NCI-H526 treated with DMSO at 0.1 percent for 48 hours (cell line): ENCODE measurements at places on chromosomes 3 and 15.

GRCh38 chr15:89112341-89112971, 24.2 kb downstream of the ABHD2 start:
- no peak for DNase-seq

DNA sequence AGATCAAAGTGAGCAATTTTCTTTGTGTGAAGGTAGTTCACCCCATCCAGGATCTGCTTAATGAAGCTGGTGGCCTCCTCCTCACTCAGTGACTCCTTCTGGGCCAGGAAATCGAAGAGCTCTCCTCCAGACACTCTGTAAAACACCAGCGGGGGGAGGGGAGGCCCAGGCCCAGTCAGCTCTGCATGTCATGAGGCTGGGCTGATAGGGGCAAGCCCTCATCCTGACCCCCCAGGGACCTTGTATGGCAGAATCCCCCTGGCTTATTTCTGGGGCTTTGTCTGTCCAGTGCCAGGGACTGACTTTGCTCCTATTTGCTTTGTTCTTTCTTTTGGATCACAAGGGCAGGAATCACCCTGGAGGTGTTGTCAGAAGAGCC, 74.9 kb downstream of the DAPK2 start:
- DNase-seq: no peak

DNA sequence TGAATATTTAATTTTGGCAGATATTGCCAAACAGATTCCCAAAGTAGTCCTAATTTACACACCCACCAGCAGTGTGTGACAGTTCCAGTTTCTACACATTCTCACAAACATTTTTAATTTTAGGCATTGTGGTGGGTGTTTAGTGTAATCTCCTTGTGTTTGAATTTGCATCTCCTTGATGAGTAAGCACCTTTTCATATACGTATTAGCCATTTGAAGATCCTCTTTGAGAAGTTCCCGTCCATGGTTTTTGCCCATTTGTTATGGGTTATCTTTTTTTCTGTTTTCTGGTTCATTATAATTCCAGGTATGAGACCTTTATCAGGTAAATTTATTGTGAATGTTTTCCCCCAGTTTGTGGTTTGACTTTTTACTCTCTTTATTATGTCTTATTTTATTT, 2.3 kb upstream of the TM4SF19 start:
- no peak for DNase-seq

- peak; percentile 7 for DNase-seq
These were observed 15.3 kb upstream of the EBLN2 start for GRCh38 chr3:73046195-73046594.

DNA sequence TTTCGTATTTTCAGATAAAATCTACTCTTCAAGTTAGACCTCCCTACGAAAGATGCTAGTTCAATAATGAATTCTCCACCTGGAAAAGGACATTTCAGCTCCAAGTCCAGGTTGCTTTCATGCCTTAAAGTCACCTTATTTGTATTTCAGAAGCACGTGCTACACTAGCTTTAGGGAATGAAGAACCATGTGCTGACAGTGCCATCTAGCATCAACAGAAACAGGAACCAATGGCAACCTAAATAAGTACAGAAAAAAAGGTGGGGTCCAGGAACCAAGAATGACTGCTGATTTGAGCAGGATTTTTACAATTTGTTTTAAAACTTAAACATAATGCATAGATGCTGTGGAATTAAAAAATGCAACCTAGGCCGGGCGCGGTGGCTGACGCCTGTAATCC, 77.6 kb upstream of the SNRPN start:
- no peak for DNase-seq

- peak; percentile 86 for DNase-seq
These were observed 21.1 kb upstream of the CDCP1 start for GRCh38 chr3:45167011-45167911.

- no peak for DNase-seq
These were observed 99.2 kb upstream of the TRPM1 start for GRCh38 chr15:31200735-31201151.

DNA sequence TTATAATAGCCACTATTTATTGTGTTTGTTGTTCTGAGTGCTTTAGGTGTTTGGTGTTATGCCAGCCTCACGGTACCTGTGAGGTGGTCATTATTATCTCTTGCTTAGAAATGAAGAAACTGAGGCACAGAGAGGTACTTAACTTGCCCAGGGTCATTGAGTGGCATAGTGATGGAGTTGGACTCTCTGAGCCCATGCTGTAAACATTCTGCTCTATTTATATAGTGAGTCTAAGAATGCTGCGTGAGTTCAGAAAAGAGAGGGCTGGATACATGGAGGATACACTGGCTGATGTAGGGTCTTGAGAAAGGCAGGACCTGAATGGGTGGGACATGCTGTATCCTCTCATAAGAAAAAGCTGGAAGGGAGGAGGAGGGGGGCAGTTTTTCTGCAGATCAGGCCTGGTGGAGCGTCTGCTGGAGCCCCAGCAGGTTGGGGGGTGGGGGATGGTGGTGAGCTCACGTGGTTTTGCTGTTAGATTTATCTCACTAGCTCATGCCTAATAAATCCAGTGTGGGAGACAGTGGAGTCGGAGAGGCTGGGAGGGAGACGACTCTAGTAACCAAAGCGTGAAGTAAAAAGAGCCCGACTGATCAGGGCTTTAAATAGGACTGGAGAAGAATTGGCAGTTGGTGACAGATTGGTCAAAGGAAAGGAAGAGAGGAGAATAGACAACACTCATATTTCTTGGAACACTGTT, 16.0 kb downstream of the MED12L start:
- DNase-seq: peak; percentile 32

DNA sequence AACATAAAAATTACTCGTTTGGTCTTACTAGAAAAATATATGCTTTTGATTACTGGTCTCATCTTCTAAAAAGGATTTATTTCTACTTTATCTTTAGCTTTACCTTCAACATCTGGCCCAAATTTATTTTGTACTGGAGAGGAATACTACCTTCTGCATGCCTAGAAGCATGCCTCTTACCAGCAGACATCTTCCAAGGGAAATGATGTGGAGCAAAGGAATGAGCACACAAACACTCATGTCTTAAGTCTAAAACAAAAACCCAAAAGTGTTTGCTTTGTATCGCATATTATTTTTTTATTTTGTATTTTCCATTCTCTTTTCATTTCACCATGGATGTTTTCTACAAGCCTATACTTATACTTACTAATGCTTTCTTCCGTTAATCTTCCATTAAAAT, 304.6 kb upstream of the KCNMB2 start:
- no peak for DNase-seq

GRCh38 chr3:96970211-96970610, 155.8 kb downstream of the EPHA6 start:
- DNase-seq: no peak

DNA sequence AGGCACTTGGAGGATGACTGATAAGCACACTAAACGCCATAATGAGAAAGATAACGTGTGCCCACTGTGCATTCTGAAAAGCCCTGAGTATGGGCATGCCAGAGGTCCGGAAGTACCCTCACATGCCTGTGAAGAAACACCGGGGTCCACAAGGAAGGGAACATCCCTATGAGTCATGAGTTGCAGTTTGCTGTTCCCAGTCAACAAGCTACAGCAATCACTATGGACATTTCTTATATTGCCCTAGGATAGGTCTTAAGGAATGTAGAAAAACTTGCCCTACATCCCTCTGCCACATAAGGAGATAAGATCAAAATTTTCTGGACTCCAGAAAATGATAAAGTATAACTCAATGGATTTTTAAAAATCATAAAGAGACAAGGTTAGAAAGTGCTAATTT, 9.9 kb downstream of the MB21D2 start:
- DNase-seq: no peak

DNA sequence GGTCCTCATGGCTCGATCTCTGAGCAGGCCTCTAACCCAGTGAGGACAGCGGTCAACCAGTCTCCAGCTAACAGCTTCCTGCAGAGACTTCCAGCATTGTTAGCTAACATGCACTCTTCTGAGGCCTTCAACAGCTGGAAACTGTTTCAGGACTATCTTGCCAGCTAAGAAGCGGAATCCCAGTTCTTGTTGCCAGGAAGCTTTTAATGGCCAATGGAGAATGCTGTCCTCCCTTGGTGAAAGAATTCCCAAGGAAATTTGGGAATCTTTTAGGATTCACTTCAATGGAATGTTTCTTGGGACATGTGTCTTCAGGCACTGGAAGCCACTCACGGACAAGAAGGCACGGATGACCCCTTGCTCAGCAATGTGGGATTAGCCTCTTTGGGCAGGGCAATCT, 91.7 kb downstream of the CEMIP start:
- DNase-seq: no peak

DNA sequence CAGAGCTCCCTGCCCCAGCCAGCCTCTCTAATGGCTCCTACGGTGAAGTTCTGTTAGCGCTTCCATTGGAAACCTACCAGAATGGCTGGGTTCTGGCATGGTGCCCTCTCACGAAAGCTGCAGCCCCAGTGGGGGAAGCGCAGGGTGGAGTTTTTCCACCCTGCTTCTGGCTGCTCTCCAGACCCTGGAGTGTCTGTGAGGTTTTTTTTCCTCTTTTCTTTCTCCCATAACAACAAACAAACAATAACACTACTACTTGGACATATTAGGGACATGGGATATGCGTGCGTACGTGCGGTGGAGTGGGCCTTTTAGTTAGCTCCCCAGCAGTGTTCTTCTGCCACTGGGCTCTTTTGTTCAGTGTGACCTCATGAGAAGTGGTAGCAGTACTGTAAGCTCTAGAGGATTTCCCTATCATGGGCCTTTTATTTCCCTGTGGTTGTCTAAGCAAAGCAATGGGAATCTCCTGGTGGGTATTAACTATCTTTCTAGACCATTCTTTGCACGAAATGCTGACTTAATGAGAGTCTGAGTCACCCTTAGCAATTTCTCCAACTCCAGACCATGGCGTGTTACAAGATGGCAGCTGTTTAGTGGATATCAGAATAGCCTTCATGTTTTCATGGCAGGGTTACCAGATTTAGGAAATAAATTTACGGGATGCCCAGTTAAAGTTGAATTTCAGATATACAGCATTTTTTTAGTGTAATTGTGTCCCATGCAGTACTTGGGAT, 161.9 kb downstream of the FNDC3B start:
- DNase-seq: no peak

- no peak for DNase-seq
These were observed 27.4 kb upstream of the BOC start for GRCh38 chr3:113183748-113184661.

GRCh38 chr15:67049351-67050044, 15.9 kb upstream of the SMAD3 start:
- no peak for DNase-seq

DNA sequence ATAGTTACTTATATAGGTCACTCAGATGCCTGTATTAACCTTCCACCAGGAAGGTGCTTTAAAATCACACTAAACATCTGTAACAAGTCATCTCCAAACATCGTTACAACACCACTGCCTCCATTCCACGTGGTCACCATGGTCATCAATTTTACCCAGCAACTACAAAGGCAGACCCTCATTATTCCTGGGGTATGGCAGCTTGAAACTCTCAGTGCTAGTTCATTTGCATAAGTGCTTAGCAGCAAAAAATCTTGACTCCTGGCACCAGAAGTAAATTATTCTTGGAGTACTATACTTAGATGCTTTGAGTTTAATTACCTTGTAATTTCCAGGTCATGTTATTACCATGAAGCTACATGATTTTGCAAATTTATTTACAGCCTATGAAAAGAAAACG, 250.6 kb downstream of the KBTBD8 start:
- DNase-seq: no peak

DNA sequence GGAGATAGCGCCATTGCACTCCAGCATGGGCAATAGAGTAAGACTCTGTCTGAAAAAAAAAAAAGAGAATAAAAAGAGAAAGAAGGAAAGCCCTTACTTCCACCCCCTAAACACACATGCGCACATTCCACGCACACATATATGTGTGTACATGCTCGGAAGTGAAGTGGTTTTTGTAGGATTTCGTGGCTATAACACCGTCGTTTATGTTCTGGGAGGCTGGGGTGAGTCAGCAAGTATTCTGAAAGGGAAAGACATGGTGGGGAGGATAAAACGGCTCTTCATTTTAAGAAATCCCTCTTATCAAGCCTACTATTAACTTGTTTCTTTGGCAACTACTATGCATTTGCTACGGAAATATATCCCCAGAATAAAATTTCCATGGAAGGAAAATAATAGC, 422.8 kb upstream of the TBL1XR1 start:
- DNase-seq: no peak

DNA sequence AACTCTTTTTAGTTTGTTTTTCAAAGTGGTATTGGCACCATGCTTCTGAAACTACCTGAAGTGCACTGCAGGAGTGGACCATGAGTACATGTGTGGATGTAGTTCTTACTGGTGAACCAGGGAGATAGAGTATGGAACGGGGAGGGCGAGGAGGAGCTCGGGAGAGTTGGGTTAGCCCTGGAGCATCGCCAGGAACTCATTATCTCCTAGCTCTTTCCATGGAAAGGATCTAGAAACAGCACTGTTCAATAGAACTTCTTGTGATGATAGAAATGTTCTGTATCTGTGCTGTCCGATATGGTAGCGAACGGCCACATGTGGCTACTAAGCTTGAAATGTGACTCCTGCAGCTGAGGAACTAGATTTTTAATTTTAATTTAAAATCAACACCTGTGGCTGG, 47.3 kb downstream of the VGLL4 start:
- no peak for DNase-seq

DNA sequence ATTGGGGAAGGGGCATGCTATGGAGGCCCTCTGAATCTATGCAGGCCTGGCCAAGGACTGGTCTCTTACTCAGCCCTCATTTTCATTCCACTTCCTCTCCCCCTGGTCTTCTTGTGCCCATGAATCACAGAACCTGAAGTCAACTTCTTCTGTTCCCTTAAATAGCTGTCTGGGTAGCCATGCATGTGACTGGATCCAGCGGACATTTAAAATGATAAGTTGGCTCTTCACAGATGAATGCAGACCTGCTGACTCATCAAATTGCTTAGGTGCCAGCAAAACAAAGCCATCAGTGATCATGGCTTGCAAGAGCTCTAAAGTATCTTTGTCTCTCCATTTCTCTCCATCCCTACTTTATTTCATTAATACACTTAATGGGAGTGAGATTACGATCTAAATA, 90.1 kb upstream of the CADPS start:
- DNase-seq: no peak

DNA sequence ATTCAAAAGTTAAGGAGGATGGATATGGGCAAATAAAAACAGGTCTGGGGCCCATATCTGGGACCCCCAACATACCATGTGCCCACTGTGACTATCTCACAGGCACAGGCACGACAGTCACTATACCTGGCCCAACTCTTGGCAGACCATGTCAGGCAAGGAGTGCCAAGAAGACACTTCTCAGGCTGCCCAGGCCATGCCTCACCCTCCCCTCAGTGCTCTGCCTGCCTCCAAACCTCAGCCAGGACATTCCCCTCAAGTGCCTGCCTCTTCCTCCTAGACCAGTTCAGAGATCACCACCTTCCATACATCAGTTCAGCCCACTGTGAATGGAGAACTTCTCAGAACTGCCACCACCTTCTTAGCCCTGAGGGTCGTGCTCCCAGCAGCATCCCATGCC, 4.4 kb upstream of the SEMA7A start:
- DNase-seq: no peak

- DNase-seq: no peak
These were observed 454.4 kb downstream of the WDR72 start for GRCh38 chr15:53305101-53305500.
